Activated CD4-positive, CD25-positive, alpha-beta regulatory T cell treated with anti-CD3 and anti-CD28 coated beads, Interleukin-2, amount 50 U/mL, for 16 hours (primary cell): ENCODE measurements at places on chromosomes 1 and 21.

DNA sequence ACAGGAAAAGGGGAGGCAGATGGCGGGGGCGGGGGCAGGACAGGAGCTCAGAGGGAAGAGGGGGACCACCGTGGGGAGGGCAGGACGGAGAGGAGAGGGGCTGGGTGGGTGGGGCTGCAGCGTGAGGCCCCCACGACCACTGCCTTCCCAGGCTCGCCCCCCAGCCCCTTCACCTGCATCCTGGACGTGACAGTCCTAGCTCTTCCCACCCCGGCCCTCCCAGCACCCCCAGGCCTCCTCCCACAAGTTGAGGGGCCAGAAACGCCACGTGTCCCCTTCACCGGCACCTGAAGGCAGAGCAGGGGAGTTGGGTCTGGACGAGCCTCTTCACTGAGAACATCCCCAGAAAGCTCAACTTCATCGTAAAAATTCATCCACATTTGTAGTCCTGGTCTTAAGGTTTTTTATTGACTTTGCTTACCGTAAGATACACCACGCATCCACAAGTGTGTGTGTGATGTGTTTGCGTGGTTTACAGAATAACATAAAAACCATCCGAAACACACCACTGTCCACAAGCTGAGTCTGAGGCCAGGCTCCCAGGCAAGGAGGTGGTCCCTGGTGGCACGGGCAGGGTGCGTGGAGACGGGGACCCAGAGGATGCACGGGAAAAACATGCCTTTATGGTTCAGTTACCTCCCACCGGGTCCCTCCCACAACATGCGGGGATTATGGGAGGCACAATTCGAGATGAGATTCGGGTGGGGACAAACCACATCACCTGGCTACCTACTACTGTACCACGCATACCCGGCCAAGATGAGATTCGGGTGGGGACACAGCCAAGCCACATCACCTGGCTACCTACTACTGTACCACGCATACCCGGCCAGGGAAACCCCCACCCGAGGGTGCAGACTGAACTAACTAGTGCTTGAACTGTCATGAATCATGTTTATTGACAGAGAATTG, 13.9 kb upstream of the COL18A1 start:
- DNase-seq: no peak

- no peak for DNase-seq
These were observed 482 bp downstream of the GRIK1 start for GRCh38 chr21:29939104-29939923.

- DNase-seq: no peak
These were observed 10.1 kb upstream of the SLC25A33 start for GRCh38 chr1:9529190-9529589.

DNA sequence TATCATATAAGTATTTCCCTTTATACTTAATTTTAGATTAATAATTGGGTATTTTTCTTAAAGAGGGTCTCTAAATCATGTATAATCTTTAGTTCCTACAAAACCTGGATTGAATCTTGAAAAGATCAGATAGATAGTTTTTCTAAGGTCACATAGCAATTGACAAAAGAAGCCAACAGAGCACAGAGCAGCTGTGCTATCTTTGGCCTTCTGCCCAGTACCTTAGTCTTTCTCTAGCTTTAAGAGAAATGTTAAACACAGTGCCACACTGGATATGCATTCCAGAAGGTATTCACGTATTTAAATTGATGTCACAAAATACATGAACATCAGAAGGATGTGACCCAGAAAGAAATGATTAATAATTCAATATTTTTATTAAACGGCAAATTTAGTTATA, 86.8 kb downstream of the C21orf91 start:
- no peak for DNase-seq
